Activated T-helper 9 cell treated with anti-CD3 and anti-CD28 coated beads, Interleukin-2, amount 50 U/mL, for 16 hours (primary cell): ENCODE measurements at places on chromosomes 16 and 17.

DNA sequence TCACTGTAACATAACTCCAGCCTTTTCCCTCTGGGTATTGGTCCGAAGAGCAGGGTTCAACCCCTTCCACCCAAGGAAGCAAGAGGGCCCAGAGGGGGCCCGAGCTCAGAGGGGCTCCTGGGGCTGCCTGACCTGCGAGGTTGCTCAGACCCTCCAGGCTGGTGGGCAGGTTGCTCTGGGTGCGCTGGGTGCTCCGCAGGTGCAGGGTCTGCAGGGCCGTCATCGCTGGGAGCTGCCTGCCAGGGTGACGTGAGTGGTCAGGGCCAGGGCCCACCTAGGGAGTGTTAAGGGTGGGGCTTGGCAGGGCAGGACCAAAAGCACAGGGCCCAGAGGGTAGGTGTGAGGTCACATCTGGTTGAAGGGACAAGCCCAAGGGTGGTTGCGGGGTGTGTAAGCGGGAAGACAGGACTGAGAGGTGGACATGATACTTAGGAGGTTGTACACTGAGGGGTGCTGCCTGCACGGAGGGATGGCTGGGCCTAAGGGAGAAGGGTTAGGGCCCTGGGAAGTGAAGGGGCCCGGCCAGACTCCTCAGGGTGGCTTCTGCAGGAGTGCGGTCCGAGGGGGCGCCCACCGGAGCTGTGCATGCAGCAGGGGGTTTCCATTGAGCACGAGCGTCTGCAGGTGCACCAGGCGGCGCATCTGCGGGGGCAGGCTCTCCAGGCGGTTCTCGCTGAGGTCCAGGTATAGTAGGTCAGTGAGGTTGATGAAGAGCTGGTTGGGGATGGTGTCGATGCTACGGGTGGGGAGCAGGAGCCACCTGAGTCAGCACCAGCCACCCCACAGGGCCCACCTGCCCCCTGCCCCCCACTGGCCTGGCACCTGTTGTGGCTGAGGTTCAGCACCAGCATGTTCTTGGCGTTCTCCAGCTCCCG is 4.4 kb downstream of the FLII start:
- DNase-seq, result no peak

- DNase-seq, result no peak
Observed at GRCh38 chr17:57875290-57876022, 25.6 kb upstream of the MRPS23 start.

DNA sequence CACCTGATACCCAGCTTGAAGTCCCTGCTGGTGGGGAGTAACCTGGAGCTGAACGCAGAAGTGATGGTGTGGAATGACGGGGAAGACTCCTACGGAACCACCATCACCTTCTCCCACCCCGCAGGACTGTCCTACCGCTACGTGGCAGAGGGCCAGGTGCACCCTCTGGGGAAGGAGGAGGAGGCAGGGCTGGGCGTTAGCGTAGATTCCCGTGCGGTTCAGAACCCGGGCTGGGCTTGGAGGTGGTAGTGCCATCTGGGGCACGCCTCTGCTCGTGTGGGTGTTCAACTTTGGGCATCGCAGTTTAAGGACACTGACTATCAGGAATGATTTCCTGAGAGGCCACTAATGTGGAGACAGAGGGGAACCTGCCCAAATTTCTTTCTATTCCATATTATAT is 18.3 kb downstream of the ITGAX start:
- DNase-seq, result no peak

- peak; percentile 12 for DNase-seq
Observed at GRCh38 chr16:89350701-89351380, 133.3 kb downstream of the ZNF778 start.

GRCh38 chr17:39555368-39555767 is 52.4 kb downstream of the NEUROD2 start:
- DNase-seq, result no peak

DNA sequence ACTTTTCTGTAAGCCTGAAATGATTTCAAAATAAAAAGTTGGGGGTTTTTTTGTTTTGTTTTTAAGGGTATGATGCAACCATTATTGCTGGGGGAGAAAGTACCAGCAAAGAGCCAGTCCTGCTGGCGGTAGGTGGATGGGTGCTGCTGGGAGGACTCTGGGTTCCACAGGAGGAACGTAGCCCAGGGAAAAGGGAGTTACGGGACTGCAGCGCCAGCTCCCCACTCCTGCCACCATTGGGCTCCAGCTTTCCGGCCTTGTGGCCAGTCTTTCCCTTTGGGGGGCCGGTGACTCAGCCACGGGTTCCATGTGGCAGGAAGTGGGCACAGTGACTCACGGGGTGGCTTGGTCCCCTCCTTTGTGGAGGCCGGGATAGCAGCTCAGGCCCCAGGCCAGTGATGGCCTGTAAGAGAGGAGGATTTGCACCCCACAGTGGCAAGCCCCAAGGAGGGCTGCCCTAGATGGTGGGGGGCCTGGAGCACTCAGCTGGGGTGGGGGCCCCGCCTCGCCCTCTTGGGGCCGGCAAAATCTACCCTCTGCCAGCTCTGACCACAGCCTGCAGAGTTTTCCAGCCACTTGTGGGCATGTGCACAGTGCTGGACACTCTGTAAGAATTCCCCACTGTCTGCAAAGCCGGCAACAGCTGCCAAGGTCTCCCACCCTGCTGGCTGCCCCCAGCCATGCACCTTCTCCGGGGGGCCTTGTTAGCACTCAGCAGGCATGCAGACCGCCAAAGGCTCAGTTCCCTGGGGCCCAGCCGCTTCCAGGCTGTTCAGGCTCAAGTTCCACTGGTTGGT is 30.4 kb downstream of the SOCS3 start:
- DNase-seq, result no peak

- DNase-seq, result no peak
Observed at GRCh38 chr17:51611585-51611984, 351.2 kb downstream of the UTP18 start.

DNA sequence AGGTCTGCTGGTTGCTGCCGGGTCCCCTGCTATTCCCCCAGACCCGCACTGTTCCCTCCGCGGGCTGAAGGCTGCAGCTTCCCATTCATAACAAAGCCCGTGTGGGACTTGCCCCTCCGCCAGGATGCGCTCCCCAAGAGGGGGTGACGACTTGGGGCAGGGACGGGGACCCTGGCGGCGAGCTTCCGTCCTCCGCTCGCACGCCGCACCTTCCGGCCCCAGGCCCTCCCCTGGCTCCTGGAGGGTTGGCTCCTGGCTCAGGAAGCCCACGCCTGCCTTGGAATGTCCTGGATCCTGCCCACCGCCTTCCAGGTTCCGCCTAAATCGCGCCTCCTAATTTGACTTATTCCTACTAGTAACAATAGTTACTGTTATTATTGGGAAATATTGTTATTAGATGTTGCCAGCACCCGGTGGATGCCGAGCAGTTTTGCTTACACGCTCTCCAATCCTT is 1.1 kb upstream of the TFAP4 start:
- DNase-seq, result peak; percentile 41

DNA sequence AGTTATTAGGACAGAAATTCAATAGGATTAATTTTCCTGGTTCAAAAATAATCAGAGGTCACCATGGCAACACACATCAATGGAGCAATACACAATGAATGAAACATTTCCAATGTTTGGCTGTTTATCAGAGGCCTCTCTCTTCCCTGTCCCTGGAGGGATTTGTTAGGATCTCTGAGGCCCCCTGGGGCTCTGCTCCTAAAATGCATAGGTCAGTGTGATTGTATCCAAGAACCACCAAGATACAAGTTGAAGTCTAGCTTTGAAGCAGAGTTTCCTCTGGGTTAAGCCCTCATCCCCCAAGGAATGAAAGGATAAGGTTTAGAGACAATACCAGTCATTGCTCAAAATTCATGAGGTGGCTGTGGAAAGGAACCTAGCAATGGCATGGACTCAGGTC is 561.2 kb upstream of the C16orf82 start:
- no peak for DNase-seq

- no peak for DNase-seq
Observed at GRCh38 chr17:77115510-77115909, 25.3 kb upstream of the SEC14L1 start.

GRCh38 chr16:85800321-85800669 is 800 bp downstream of the COX4I1 start:
- DNase-seq, result peak; percentile 18
